ENCODE measurements at places on chromosomes 4 and X.
A peak's percentile ranks its signal among the peaks of the same experiment; 100 is the strongest.

- no peak for DNase-seq
Measured at GRCh38 chrX:134624046-134624430, 34.2 kb downstream of the PLAC1 start.

GRCh38 chr4:138702190-138702824 lies 313.3 kb upstream of the NOCT start:
- no peak for DNase-seq

DNA sequence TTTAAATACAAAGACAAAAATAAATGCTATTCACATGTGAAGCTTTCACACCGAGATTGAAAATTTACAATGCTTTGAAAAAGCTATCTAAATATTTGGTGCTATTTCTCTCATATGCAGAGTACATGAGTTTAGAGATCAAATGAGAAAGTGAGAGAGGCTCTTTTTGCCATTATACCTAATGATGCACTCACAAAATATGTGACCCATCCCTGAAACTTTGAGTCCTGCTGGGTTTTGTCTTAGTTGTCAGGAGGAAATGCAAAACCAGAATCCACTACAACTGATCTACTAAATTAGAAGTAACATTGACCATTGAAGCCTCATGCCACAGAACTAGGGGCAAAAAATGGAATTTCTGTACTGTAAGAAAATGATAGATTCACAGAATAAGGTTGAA lies 251.7 kb downstream of the MAPK10 start:
- DNase-seq, result no peak

GRCh38 chrX:87045352-87045751 lies 472.2 kb upstream of the KLHL4 start:
- no peak for DNase-seq

- DNase-seq, result no peak
Measured at GRCh38 chrX:70049925-70050324, at the start of gene AWAT2. TSS of gene AWAT2 (minus strand) at chrX:70049938. CDS start at chrX:70049932, 6 bp downstream.

- no peak for DNase-seq
Measured at GRCh38 chr4:21848021-21848420, 100.6 kb downstream of the KCNIP4 start.

- no peak for DNase-seq
Measured at GRCh38 chr4:4862071-4862551, 2.6 kb downstream of the MSX1 start.

- no peak for DNase-seq
Measured at GRCh38 chr4:147717878-147718277, 14.0 kb upstream of the ARHGAP10 start.

GRCh38 chr4:127352220-127353113 lies 280.3 kb upstream of the INTU start:
- DNase-seq, result no peak

- no peak for DNase-seq
Measured at GRCh38 chr4:136900696-136901095, 631.6 kb downstream of the PCDH18 start.

DNA sequence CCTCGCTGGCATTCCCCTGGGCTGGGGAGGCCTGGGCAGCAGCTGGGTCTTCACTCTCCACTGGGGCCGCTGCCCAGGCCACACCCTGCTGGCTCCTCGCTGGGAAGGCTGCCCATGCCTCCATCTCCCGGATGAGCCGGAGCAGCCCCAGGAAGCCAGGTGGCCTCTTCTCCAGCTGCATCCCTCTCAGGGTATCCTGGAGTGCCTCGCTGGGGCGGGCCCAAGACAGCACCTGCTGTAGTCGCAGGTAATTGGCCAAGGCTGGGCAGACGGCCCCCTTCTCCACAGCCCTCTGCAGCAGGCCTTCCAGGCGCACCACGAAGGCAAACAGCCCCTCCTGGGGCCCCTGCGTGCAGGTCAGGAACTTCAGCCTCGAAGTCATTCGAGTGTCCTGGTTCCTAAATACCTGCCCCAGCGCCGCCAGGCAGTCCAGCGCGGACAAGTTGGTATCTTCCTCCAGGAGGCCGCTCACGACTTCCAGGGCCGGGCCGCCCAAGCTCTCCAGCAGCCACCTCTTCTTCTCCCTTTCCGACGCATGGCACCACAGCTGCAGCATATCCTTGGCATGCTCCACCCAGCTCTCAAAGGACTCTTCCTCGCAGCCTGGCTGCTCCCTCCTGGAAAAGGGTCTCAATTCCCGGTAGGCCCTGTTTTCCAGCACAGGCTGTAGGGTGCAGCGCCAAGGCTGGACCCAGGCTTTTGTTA lies 3.7 kb downstream of the PNMA6E start:
- no peak for DNase-seq

- no peak for DNase-seq
Measured at GRCh38 chr4:143357161-143357845, 20.6 kb downstream of the GAB1 start.

GRCh38 chr4:101695176-101695575 lies 95.4 kb upstream of the BANK1 start:
- DNase-seq, result no peak

- no peak for DNase-seq
Measured at GRCh38 chr4:108058685-108059440, 69.2 kb downstream of the HADH start.

DNA sequence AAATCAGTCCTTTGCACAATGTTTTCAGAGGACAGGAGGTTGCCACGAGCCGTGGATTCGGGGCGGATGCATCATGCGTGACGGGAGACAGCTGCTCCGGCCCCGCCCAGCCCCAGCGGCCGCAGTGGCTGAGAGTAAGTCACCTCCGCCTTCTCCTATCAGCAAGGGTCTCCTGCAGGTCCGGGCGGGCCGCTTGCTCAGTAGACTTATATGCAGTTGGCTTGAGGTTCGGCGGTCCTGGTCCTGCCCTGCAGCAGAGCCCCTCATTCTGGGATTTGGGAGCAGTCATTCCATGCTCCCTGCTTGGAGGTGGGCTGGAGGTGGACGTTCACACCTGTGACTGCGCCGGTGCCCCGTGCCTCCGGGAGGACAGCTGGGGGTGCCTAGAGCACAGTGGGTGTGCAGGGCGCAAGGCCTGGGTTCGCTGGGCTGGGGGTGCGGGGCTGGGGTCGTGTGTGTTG lies 86.3 kb upstream of the ADRA2C start:
- no peak for DNase-seq

- DNase-seq, result no peak
Measured at GRCh38 chrX:40945361-40945713, 139.9 kb upstream of the USP9X start.

- no peak for DNase-seq
Measured at GRCh38 chrX:68204521-68205038, 228.7 kb downstream of the OPHN1 start.

DNA sequence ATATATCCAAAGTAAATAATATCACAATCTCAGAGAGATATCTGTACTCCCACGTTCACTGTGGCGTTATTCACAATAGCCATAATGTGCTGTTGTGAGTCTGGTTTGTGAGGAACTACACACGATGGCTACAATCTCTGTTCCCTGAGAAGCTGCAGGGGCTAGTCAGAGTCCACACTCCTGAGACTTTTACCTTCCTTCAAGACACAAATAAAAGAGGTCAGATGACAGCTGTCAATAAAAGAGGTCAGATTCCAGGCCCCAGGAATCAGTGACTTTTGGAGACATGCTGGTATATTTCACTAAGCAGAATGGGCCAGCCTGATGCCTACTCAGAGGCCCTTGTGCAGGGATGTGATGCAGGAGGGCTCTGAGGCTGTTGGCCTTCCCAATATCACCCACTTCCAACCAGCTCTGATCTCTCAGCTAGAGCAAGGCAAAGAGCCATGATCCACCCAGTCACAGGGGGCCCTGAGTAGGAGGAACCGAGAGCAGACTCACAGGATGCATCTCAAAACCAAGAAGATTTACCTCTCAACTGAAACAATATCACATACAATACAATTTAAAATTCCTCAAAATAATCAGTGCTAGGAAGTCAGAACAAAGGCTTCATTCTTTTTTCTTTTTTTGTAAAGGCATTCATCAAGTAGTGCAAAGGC lies 13.8 kb downstream of the FRYL start:
- no peak for DNase-seq

GRCh38 chr4:21452931-21453330 lies 495.6 kb downstream of the KCNIP4 start:
- no peak for DNase-seq

- DNase-seq, result no peak
Measured at GRCh38 chr4:29549342-29549741, 1170.8 kb upstream of the PCDH7 start.

DNA sequence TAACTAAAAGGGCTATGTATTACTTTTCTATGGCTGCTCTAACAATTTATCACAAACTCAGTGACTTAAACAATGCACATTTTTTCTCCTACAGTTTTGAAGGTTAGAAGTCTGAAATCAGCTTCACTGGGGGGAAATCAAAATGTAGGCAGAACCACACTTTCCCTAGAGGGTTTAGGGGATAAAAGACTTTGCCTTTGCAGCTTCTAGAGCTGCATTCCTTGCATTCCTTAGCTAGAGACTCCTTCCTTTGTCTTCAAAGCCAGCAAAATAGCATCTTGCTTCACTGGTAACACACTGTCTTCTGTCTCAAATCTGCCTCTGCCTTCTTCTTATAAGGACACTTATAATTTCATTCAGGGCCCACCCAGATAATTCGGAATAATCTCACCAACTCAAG lies 152.4 kb upstream of the SPIN4 start:
- no peak for DNase-seq

GRCh38 chr4:186204103-186204559 lies 12.8 kb downstream of the CYP4V2 start:
- peak; percentile 73 for DNase-seq

- no peak for DNase-seq
Measured at GRCh38 chr4:93657527-93657926, 171.0 kb upstream of the ATOH1 start.

DNA sequence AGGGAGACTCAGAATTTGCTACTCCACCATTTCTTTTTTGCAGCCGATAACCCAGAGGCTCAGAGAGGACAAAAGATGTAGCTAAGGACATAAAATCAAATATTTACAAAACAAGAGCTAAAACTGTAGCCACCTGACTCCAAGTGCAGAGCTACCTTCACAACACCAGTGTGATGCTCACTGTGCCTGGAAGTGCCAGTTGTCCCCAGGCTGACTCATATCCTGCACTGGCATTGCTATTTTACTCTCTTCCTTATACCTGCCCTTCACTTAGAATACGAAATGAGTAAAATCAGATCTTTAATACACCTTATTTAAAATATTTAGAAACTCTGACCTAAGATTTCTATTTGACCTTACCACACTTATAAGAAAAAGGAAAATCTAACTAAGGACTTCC lies 39.5 kb downstream of the SLC7A11 start:
- DNase-seq, result no peak

DNA sequence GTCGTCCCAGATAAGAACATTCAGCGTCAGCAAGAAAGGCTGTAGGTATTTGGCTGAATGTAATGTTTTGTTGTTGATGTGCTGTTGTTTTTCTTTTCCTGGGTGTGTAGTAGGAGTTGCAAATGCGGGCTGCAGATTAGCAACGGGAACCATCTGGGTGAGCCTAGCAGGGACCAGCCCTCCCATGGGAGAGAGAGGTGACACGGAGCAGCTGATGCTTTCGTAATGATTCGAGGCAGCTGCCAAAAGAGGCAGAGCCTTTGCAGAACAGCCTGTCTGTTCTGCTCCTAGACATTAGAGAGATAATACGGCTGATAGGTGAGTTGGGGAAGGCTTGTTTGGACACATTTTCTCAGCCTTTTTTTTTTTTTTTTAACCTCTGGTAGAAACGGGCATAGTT lies 25.3 kb downstream of the ARSF start:
- DNase-seq, result no peak

GRCh38 chrX:97039363-97040029 lies 155.8 kb downstream of the RPA4 start:
- no peak for DNase-seq

DNA sequence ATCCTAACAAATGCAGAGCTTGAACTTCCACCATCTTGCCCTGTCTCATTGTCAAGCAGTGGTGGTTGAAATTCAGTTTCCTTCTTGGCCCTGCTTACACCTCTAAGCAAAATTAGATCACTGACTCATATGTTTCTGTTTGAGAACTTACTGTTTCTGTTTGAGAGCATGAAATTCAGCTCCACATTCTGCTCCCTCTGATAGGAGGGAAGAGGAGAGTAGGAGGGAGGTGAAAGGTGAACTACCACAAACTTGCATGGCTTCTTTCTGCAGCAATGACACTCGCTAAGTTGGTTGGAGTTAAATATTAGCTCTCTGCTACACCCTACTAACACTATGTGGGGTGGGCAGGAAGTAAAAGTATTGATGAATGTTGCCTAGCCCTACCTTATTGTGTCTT lies 117.8 kb upstream of the EDA2R start:
- DNase-seq, result no peak

- no peak for DNase-seq
Measured at GRCh38 chr4:2338754-2339457, 77.0 kb upstream of the MXD4 start.

DNA sequence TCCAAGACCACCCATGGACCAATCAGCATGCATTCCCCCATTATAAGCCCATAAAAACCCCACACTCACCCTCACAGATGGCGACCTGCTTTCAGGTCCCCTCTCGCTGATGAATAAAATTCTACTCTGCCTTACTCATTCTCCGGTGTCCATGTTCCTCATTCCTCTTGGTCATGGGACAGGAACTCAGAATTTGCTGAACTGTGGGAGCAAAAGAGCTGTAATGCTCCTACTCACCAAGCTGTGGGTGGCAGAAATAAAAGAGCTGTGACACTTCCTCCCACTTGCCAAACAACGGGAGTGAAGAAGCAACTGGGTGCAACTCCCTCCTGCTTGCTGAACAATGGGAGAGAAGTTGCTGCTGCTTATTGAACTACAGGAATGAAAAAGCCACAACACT lies 168.5 kb upstream of the PCDH18 start:
- no peak for DNase-seq

- DNase-seq, result peak; percentile 74
Measured at GRCh38 chr4:87219632-87220093, 755 bp downstream of the KLHL8 start.

DNA sequence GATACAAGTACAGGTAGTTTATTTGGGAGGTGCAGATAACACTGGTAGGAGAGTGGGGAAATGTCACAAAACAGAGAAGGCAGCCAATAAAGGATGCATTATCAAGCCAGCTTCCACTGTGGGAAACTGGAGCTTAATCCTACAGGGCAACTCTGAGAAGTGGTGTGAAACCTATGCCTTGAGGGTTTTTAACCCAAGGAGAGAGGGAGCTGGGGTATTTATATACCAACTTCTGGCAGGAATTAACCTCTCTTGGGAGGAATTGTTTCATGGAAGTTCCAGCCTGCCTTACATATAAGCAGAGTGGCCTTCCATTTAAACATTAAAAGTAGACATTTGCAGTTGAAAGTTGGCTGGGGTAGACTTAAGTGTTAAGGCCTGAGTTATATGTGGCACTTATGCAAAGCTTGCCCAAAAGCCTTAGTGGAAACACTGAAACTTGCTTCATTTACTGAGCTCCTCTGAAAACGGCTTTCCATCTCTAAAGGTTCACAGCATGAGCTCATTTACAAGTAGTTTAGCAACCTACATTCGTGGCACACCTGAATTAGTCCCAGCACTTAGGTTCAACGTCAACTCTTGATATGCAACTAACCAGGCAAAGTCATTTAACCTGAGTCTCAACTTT lies 19.2 kb downstream of the MAGEB17 start:
- no peak for DNase-seq

- no peak for DNase-seq
Measured at GRCh38 chrX:50768801-50769200, 45.2 kb downstream of the SHROOM4 start.

- no peak for DNase-seq
Measured at GRCh38 chr4:702618-703048, 3.0 kb upstream of the PCGF3 start.

All from T-helper 2 cell (primary cell).